Inflammatory macrophage (primary cell): ENCODE measurements at places on chromosomes 11 and 22.

GRCh38 chr11:2563213-2564007 is 118.6 kb downstream of the KCNQ1 start:
- DNase-seq: no peak

- no peak for DNase-seq
Measured at GRCh38 chr22:41528938-41529561, 15.2 kb downstream of the POLR3H start.

DNA sequence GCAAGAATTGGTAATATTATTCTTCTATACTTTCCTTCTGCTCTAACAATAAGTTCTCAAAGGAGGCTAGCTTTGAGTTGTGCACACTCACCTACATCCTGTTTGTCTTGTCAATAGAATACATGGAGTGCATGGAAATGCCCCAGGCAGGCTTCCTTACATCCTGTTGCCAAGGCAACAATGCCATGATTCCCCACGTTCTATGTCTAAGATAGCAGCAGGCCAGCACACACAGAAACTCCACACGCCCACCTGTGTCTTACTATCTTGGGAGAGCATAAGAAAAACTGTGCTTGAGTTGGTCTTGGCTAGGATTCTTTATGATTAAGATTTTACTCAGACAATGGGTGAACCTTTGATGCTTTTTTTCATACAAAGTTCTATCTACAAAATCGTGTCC is 379.2 kb downstream of the AASDHPPT start:
- no peak for DNase-seq

DNA sequence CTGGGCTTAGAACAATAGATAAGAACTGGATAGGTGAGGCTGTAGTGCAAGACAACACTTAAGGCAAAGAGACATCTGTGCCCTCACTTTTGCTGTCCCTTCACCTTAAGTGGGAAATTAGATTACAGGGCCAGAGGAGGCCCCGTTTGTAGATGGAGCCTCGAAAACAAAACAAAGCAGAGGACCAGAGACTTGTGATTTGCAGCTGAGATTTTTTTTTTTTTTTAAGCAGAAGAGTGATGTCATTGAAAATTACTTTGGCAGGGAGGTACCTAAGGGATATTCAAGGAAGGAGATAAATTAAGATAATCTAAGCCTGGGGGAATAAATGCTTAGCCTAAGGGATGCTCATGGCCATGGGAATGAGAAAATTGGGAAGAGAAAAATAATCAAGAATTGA is 31.4 kb downstream of the ZC3H12C start:
- DNase-seq: no peak

GRCh38 chr22:38177926-38178604 is 3.6 kb downstream of the PLA2G6 start:
- DNase-seq: no peak

- DNase-seq: no peak
Measured at GRCh38 chr11:45050111-45050510, 96.3 kb upstream of the PRDM11 start.

- DNase-seq: peak; percentile 86
Measured at GRCh38 chr22:50474710-50475651, at the start of gene SBF1. Gene SBF1 (minus strand): TSS chr22:50475035. CDS start chr22:50474840, 195 bp downstream.

DNA sequence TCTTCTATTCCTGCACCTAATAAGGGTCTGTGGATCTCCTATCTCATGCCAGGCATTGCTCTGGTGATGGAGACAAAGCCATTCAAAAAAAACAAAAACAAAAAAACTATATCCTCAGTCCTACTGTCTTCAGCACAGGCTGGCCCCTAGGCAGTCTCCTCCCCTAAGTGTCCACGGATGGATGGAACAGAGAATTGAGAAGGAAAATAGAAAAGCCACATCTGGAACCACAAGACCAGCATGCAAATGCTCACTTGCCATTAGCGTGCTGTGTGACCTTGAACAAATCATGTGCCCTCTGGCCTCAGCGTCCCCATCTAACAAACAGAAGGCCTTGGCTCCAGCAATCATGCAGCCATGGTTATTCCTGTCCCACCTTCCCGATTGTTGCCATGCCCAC is 32.7 kb upstream of the CD82 start:
- no peak for DNase-seq
